ENCODE measurements at places on chromosomes 2 and 18.

DNA sequence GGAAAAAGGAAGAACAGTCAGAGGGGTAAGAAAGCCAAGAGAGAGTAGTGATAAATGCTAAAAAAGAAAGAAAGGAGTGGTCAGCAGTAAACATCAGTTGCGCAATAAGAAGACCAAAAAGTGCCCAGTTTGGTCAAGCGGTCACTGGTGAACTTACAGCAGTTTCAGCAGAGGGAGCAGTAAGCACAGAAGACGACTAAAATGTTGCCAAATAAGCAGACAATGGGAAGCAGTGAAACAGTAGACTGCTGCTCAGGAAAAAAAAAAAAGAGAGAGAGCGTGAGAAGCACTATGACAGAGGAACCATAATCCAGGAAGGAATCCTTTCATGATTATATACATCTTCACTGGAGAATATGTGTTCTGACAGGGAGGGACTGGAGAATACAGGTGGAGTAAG lies 45.8 kb downstream of the DNAJC10 start:
- no peak for DNase-seq

GRCh38 chr2:215504547-215504946 lies 68.7 kb upstream of the FN1 start:
- DNase-seq, result no peak

GRCh38 chr2:169746240-169746639 lies 12.6 kb downstream of the KLHL23 start:
- no peak for DNase-seq

- DNase-seq, result no peak
These were observed at the start of gene SLC4A3 for GRCh38 chr2:219627103-219628100. Gene SLC4A3 (plus strand): TSS chr2:219627630. CDS start chr2:219627993, 363 bp downstream.

GRCh38 chr2:165811592-165812370 lies 17.7 kb upstream of the GALNT3 start:
- DNase-seq, result no peak

Measured in activated CD4-positive, alpha-beta memory T cell treated with anti-CD3 and anti-CD28 coated beads for 36 hours (primary cell).